Hematopoietic multipotent progenitor cell treated with erythropoietin and hydrocortisone succinate and interleukin-3 and kit ligand, for 8 days (in vitro differentiated cells): ENCODE measurements at places on chromosomes 11 and 22.

GRCh38 chr11:132349811-132350733 lies 979.7 kb downstream of the NTM start:
- no peak for DNase-seq

GRCh38 chr11:1693327-1694063 lies 3.5 kb upstream of the KRTAP5-6 start:
- peak; percentile 43 for DNase-seq

DNA sequence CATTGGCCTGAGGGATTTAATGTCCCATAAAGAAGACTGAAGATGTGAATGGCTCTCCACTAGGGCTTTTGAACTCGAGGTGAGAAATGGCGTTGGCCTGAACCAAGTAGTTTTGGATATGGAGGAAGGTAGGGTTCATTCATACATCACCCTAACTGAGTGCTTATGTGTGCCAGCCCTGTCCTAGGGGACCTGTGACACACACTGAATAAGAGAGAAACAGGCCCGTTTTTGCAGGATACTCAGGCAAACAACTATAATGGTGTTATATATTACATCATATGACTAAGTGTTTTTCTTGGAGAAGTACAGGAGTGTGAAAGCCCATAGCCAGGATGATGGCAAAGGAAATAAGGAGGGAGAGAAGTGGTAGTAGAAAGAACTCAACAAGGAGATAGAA lies 368.1 kb downstream of the TMEM135 start:
- DNase-seq = no peak

DNA sequence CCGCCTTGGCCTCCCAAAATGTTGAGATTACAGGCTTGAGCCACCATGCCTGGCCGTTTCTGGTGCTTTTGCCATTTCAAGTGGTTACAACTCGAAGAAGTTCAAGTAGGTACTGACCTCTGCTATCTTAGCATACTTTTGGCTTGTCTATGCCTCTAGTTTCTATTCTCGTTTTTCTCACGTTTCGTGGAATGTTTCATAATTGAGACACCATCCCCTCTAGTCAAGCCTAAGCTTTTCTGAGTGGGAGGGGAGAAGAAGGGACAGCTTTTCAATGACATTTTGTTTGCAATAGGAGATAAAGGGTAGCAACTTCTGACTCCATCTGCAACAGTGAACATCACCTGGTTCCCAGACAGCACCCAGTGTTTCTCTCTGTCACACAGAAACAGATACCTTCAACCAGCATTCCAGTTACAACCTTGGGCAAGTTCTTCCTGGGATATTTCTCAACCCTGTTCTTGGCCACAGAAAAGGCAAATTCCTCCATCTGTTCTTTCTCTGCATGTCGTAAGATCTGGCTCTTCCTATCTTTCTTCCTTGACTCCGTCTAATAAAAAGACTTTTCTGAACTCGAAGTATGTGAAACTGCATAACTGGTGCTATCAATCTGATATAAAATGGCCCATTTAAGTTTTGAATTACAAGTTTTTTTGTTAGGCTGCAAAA lies 25.5 kb downstream of the DDI1 start:
- no peak for DNase-seq

- DNase-seq = no peak
These were observed 4.0 kb downstream of the PRR33 start for GRCh38 chr11:1887451-1888346.

DNA sequence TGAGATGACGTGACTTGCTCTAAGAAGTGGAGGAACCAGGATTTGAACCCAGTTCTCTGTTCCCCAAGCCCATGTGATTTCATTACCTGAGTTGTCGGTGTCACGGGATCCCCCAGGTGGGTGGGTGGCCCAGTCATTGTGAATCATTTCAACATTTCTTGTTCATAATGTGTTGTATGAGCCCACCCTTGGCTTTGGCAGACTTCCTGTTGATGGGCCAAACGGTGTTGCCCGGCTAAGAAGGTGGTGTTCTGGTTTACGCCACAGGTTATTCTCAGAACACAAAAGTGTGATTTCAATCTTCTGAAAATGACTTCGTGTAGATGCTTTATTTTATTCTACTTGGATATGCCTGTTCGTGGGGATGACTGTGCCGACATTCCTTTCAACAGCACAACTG lies 21.6 kb upstream of the ST14 start:
- no peak for DNase-seq

GRCh38 chr22:47337161-47337621 lies 574.7 kb downstream of the TBC1D22A start:
- no peak for DNase-seq

DNA sequence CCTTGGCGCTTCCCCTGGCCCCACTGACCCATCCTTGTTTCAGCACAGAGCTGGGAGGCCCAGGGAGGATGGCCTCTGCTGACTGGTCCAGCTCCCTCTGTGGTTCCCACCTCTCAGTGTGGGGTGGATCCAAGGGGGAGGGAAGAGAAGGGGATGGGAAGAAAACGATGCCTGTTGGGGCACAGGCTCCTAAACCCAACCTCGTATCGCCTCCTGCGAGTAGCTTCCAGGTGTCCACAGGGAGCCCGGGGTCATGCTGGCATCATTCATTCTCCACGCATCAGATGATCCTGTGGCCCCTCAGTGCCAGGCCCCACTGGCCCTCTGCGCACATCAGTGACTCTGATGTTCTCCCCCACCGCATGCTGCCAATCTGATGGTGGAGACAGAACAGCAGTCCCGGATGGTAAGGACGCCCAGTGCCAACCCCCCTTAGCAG lies 5.1 kb downstream of the MYEOV start:
- no peak for DNase-seq

GRCh38 chr11:29131055-29131454 lies 885.8 kb downstream of the KCNA4 start:
- DNase-seq = no peak

- peak; percentile 66 for DNase-seq
These were observed 2.2 kb upstream of the CD151 start for GRCh38 chr11:830295-831117.

DNA sequence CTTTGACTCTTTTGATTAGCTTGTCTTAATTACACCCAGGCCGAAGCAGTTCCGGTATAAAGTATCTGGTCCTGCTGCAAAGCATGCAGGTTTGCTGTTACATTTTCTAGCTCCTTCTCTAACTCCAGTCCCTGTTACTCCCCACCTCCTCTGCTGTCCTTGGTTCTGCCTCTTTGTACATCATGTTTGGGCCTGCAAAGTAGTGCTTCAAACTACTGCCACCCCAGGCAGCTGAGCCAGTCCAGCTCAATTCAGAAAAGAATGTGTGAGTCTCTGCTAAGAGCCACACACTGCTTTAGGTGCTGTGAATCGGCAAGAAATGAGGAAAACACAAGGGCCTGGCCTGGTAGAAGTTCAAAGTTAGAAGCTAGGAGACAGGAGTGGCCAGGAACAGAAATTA lies 136.0 kb downstream of the SERGEF start:
- no peak for DNase-seq

DNA sequence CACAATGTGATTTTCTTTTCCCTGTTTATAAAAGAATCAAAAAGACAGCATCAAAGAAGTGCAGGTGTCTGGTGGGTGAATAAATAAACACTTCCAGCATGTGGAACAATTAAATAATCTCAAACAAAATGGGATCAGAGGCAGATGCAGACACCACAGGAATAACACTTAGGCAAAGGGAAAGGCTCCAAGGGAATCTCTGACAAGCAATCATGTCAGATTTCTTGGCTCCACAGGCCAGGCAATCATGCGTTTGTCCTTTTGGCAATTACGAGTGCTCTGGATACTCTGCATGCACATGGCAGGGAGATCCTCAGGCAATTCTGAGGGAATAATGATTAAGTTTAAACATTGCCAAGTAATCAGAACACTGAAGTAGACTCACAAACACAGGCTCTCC lies 403.5 kb upstream of the LUZP2 start:
- no peak for DNase-seq

- DNase-seq = no peak
These were observed 34.5 kb downstream of the NUMA1 start for GRCh38 chr11:72045849-72046248.

DNA sequence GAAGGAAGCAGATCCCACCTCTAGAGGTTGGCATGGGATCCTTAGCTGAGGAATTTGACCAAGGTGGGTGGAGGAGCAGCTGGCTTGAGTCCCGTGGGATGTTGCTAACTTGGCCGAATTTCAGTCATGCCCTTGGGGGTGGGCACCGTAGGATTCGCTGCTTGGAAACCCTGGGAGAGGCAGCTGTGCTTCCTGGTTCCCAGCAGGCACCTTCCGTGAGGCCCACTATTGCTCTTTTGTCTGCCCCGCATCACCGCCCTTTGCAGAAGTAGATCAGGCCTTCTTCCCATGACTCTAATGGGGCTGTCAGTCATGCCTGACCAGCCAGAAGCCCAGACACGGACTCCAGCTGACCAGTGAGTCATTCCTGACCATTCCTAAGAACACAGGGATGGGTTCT lies 292.3 kb upstream of the SYN3 start:
- DNase-seq = no peak

DNA sequence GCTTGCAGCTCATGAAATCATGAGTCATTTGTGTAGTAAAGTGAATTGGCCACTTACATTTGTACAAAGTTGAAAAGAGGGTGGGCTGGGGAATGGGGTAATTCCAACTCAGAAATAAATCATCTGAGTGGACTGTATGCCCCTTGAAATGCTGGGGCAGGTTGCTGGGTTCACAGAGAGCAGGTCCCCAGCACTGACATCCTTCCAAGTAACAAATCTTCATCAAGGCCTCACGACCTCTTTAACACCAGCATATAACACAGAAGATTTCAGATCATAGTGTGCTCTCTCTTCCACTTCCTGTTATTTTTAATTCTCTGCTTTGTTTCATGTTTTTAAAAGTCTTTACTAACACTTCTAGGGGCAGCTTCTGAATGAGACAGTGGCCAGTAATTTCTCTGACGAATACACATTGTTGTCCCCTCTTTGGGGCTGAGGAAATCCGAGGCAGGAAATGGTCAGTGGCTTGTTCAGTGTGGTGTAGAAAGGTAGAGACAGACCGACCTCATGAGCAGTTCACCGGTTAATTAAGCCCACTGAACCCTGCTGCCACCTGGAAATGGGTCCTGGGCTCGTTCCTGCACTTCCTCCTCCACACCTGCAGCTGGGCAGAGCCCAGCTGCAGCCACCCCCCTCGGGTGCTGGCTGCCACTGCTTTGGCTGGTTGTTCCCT lies 127.7 kb downstream of the MAML2 start:
- no peak for DNase-seq

DNA sequence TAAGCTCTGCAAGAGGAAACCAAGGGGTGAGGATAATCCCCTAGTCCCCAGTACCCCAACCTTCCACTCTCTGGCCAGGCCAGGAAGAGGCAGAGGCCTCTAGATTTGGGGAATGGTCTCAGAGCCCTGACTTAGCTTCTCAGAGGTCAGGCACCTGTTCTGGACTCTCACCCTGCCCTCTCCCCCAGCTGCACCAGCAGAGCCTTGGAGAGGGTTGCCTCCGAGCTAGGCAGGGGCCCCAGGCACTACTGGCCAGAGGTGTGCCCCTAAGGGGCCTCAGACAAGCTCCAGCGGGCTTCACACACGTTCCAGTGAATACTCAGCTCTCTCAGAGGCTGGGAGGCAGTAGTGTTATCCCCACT lies 8.0 kb downstream of the FREY1 start:
- DNase-seq = no peak

DNA sequence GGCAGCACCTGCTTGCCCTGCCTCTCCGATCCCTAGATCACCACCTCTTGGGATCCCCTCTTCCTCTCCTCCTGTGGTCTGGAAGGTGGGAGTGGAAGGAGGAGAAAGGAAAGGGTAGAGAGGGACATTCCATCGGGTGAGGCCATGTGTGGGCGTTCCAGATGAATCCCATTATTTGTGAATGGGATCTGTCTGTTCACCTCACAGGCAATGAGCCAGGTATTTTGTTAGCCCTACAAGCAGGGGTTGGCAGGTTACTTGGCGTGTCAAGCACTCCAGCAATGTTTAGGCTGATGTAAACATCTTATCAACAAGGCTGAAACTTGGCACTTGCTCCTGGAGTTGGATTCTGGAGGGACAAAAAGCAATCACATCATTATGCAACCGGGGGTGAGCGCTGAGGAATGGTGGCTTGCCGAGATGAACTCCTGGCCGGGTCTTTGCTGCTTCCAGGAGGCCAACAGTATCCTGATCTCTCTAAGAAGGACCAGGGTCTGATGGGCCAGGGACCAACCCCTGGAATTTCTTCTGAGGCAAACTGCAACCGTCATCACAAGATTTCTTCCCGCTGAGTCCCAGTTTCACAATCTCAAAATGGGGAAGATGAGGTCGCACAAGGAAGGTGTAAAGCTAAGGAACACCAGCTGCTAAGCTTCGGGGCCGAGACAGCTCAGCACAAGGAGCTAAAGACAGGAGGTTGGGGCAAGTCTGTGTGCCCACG lies 7.8 kb downstream of the ADAMTS8 start:
- no peak for DNase-seq

DNA sequence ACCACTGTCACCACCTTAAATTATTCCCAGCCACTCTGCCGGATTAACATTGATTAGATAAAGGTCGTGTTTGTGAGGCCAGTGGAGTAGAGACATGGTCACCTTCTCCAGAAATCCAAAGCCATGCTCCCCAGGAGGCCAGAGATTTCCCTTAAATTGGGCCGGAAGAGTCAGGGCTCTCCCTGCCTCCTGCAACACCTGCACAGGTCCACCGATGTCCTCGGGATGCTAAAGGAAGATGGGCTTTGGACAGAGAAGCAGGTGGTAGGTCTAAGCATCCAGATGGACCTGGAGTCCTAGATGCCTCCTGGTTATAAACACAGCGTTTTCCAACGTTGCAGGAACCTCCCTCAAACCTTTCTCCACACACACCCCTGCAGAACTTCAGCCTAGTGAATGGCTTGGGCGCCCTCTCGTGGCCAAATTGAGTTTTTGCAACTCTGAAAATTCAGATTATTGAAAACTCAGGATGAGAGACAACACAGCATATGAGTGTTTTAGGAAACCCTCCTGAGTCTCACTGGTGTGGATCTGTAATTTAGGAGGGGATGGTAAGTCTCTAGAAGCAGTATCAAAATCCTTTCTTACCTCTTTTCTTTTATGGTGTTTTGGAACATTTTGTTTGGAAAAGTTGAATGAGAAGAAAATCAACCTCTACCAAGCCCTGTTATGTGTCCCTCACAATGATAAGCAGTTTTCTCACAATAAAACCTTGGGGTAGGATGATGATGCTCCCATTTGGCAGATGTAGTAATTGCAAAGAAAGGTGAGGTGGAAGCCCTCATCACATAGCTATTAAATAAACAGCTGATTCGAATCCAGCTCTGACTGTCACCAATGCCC lies 109.6 kb downstream of the RRAS2 start:
- DNase-seq = peak; percentile 68
